Breast epithelium (tissue), 4 donors: ENCODE measurements at places on chromosomes 4 and X. TPM values are rescaled to one million over a fixed set of nuclear protein-coding genes. Genes with fewer than 3 reads are reported as not detected.

- DNase-seq: no peak
Observed at GRCh38 chr4:123121241-123121907, 199.0 kb upstream of the NUDT6 start.

- DNase-seq: no peak
Observed at GRCh38 chr4:35365186-35365585, 879.1 kb downstream of the ARAP2 start.

GRCh38 chr4:16248605-16249004, 22.3 kb upstream of the TAPT1 start:
- DNase-seq: no peak

DNA sequence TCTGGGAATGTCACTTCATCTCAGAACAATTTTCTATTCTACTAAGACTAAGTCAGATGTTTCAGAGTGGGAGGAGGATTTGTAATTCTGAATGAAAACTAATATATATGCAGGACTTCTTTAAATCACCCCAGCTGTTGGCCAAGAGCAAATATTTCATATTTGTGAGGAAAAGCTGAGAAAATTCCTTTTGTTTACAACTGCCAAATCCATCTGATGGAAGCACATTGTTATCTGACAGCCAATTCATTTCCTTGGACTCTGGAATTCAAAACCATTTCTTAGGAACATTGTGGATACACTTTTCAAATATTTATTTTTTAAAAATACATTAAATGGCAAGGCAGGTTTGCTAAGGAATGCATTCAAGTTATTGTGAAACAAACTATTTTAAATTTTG, 8.0 kb downstream of the SLIT2 start:
- DNase-seq: no peak

DNA sequence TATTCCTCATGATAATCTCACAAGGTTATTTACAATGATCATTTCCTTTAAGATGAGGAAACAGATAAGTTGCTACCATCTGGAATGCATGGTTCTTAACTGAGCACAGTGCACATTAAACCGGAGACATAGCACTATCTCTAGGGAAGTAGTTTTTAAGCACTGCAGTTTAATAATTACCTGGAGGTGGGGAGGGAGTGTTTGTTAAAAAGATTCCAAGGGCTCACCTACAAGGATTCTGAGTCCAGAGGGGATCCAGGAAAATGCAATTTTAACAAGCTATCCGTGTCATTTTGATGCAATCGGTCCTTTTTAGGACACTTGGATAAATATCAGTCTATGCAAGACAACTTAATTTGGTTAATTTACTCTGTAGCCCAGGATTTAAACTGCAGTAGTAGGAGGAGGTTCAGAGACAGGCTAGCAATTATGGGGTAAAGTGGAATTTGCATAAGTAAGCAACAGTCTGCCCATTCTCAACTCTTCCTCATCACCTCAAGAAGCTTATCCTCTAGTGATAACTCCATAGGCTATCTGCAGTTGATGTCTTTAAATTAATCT, 2.8 kb upstream of the PDLIM5 start:
- no peak for DNase-seq

- DNase-seq: no peak
Observed at GRCh38 chr4:18007625-18008024, 13.9 kb downstream of the LCORL start.

GRCh38 chr4:156118507-156119220, 165.0 kb upstream of the CTSO start:
- DNase-seq: no peak

DNA sequence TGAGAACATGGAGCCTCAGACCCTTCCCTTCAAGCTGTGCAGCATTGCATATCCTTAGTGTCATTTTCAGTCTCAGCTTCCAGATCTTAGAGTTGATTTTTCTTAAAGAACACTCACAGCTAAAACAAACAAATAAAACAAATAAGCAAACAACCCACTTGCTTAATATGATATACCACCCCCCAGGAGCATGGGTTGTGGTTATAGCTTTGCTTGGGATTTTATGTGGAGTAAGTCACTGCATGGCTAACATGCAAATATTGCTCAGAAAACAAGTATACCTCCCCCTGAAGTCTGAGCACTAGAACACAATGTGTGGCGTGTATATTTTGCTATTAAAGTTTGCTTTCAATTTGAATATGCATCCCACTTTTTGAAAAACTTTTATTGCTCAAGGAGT, 78.6 kb downstream of the MGST2 start:
- no peak for DNase-seq

- DNase-seq: no peak
Observed at GRCh38 chrX:20531667-20532066, 265.0 kb upstream of the RPS6KA3 start.

IBSP gene
- total RNA-seq: not detected

CXCL11 gene
- not detected for total RNA-seq

ATXN3L gene
- total RNA-seq: not detected

CTAG1B gene
- total RNA-seq: not detected

KLHL8 gene
- total RNA-seq: 14.2 TPM

RIPPLY1 gene
- not detected for total RNA-seq

IL2RG gene
- total RNA-seq: 10.8 TPM
